ENCODE measurements at places on chromosomes 3 and 15. TPM values are rescaled to one million over a fixed set of nuclear protein-coding genes. Genes with fewer than 3 reads are reported as not detected.

Gene HGD
- polyA plus RNA-seq: 72.3 TPM

Gene PDIA3
- polyA plus RNA-seq: 568 TPM

Gene SNX1
- polyA plus RNA-seq: 111 TPM

DNA sequence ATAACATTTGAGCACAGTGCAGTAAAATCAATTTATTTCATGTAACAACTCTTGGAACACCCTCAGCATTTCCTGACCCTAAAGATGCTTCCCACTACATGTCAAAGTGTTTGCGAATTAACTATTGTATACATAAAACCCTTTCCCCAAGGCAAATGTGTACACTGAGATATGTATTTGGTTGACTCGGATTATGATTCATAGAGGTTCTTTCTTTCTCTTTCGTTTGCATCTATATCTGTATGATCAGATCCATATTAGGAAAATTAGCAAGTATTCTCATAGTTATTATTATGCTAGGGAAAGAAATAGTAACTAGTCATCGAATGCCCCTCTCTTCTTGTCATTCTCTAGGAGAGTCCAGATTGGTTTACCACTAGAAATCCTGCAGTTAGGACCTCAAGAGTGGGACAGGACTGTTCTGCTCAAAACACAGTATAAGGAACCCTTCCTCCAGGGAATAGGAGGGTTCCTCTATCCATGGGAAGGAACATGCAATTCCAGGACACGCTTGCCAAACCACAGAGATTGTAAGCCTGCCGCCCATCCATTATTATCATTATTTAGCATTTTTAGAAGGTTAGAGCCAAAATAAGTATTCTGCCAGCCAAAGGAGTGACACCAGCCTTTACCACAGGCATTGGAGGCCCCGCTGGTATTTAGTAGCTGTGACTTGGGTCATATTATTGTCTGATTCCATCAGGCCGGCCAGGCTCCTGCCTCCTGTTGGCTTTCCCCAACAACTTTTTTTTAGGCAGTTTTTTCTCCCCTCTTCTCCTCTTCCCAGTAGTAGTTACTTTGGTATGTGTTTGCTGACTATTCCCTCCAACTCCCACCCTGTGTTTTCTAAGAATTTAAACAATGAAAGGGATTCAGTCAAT, 100.7 kb downstream of the GALK2 start:
- no peak for DNase-seq

DNA sequence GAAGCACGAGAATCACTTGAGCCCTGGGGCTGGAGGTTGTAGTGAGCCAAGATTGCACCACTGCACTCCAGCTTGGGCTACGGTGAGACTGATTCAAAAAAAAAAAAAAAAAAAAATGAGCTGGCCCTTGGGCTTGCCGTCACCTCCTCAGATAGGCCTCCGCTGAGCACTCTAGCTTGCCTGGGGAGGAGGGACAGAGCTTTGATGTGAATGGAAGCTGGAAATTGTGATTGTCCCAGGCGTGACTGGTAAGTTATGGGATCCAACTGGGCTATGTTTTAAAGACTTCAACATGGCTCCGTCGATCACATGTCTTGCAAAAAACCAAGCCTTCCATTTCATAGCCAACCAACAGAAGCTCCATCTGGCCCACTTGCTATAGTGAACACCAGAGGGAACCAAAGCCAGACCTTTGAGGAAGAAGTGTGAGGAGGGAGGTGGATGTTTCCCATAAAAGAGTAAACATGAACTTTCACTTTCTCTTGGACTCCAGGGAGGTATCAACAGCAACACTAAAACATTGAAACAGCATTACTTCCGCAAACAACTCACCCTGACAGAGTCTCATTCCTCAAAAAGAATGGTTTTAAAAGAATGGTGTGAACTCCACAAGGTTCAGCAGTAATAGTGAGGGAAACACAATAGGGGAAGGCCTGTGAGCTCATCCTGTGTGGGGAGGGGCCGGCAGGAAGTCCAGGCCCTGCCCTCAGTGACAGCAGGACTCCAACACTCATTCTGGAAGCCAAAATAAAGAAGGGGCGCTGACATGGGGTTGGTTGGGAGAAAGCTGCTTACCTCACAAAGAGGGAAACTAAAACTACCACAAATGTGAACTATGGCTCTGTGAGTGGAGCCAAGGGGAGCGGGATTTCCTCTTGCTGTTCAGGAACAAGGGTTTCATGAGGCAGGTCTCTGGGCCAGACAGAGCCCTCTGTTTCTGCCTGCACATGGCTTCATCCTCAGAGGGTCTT, 59.2 kb upstream of the IL12A start:
- DNase-seq: peak; percentile 27

GRCh38 chr3:30843877-30844276, 50.6 kb downstream of the GADL1 start:
- DNase-seq: no peak

GRCh38 chr3:14151471-14152083, 26.7 kb downstream of the TMEM43 start:
- DNase-seq: no peak

DNA sequence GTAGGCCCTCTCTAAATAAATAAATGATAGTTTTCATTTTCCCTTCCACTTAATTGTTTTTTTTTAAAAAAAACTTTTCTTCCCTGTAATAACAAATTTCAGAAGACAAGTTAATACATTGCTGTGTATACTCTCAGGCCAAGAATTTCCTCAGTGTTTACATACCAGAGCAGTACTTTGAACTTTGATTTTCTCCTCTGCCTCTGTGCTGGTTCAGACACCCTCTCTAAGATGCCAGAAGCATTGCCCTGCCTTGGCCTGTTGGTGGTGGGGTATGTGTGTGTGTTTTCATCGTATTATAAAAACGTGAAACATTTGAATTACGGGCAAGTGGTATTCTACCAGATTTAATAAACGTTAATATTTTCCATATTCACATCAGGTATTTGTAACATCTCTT, 70.1 kb downstream of the SMAD3 start:
- no peak for DNase-seq

All from left renal cortex interstitium (tissue), 4 donors.